ENCODE measurements at places on chromosomes 12 and 14.
A peak's percentile ranks its signal among the peaks of the same experiment; 100 is the strongest.

DNA sequence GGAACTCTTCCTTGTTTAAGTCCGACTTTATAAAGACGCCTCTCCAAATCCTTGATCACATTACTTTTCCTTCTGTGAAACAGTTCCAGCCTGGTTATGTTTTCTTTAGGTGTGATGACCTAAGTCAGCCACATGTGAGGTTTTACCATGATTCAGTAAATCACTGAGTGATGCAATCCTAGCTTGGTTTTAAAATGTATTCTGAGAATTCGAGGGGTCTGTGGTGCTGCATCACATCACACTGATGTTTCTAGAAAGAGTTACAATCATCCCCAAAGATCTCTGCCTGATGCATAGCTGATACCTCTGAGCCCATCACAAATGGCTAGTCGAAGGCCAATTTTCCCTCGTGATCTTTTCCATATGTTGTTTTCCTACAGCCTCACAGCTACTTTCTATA is 152.7 kb downstream of the ANO2 start:
- DNase-seq: no peak

- DNase-seq: no peak
Measured at GRCh38 chr12:128336204-128337070, 69.5 kb downstream of the TMEM132C start.

- no peak for DNase-seq
Measured at GRCh38 chr12:101962486-101962885, 85.1 kb downstream of the DRAM1 start.

- DNase-seq: no peak
Measured at GRCh38 chr12:106380954-106381353, 23.4 kb downstream of the POLR3B start.

DNA sequence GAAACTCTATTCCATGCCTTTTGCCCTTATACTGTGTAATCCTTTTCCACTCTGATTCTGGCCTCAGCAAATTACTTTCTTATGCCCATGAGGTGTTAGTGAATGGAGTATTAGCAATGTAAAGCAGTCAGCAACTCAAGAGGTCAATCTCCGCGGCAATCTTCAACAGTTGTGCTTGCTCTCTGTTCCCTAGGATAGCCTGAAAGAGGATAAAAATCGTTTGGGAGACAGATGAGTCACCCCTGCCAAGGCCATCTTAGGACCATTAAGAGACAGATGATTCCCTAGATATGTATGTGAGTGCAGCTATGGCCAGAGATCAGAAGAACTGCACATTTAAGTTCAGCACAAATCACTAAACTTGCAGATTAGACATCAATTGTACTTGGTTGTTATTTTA is 1145.8 kb downstream of the GALC start:
- no peak for DNase-seq

DNA sequence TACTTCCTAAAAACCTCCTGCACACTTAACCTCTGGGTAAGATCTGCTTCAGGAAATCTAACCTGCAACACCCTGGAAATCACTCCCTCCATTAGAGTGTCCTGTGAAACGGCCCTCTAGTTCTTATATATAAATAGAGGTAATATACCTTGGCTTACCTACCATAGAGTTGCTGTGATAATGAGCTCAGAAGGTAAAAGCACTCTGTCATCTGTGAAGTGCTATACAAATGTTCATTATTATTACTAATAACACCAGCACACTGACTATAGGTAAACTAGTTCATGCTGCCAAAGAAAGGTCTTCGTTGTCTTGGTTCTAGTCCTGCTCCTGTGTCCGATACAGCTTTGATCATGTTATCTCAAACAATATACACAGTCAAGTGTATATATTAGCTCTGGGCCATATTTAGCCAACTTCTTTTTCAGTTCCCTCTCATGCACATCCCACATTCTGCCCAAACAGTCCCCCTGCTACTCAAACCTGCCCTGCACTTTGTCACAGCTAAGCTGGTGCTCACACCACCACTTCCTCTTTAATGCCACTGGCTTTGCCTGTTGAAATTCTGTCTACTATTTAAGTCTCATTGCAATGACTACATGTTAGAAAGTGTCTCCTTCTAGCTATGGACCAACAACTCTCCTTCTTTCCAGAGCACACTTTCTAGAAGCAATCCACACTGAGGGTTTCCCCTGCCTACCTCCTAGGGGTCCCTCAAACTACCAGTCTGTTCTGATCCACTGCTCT is 5.1 kb downstream of the E2F7 start:
- DNase-seq: no peak

- no peak for DNase-seq
Measured at GRCh38 chr14:92731622-92732115, 16.8 kb downstream of the LGMN start.

- no peak for DNase-seq
Measured at GRCh38 chr12:124298685-124299410, 4.0 kb downstream of the RFLNA start.

DNA sequence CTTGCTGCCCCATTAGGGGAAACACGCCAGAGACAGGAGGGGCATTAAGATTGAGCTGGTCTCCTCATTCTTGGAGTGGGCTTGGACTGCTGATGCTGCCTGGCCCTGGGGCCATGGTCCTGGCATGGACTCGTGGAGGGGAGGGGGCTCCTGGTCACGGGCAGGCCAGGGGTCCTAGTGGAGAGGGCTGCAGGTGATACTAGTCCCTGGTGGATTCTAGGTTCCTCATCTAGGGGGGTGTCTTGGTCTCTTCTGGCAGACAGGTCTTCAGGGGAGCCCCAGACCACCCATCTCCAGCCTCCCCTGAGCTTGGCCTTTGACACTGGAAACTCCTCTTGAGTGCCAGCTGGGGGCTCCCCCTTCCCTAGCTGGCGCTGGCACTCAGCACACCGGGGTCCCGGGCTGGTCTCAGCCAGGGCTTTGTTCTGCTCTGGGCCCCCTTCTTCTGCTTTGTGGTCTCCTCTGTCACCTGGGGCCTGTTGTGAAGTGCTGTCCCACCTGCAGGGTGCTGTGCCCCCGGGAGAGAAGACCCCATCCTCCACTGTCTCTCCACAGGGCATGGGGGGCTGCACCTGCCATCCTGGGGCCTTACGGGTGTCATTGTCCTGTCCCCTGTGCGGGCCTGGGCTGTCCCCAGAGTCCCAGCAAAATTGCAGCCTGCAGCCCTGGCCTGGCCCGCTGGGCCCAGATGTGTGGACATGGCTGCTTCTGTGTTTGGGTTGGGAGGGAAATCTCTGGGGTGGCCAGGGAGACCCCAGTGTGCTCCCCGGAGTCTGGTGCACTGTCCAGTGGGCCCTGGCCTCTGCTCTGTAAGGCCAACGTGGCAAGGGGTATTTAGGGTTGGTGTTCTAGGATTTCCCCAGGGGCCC is 2.3 kb downstream of the KIF26A start:
- no peak for DNase-seq

GRCh38 chr12:108611884-108612415 is 14.1 kb upstream of the TMEM119 start:
- no peak for DNase-seq

GRCh38 chr12:130796985-130797686 is 41.9 kb downstream of the STX2 start:
- DNase-seq: no peak

- DNase-seq: peak; percentile 43
Measured at GRCh38 chr12:101877806-101878242, 444 bp downstream of the DRAM1 start.

- no peak for DNase-seq
Measured at GRCh38 chr12:51836041-51836826, 12.3 kb downstream of the FIGNL2 start.

DNA sequence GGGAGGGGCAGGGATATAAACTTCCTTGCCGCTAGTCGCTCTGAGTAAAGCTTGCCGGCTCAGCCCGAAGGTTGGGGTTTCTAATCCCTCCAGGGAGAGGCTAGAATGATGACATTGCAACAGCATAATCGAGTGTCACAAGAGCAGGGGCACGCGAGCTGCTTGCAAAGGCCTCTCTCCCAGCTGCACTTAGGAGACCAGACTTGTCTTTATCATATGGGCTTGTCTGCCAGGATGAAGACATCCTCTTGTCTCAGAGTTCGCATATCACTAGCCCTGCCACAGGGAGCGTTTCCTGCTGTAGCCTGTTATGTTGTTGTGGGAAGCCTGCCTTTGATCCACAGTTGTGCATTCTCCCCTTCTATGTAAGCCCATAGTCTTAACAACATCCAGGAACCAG is 180.0 kb downstream of the ESR2 start:
- no peak for DNase-seq

DNA sequence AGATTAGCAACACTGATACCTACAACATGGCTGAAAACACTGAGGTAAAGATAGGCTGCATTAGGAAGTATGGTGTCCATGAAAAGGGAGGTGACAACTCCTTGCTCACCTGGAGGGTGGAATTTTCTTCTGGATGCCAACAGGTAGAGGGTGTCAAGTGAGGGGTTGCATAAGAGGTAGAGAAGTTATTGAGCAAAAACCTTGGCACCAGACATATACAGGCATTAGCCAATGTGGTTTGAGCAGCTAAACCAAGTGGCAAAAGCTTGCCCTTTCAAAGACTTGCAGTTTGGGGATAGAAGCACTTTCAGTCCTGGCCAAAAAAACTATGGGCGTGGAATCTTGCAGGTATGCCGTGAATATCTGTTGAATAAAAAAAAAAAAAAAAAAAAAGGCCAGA is 3.8 kb downstream of the RITA1 start:
- no peak for DNase-seq

All from adrenal gland (tissue), 19 donors.